ENCODE measurements at places on chromosomes 6 and 20.
A peak's percentile ranks its signal among the peaks of the same experiment; 100 is the strongest.

DNA sequence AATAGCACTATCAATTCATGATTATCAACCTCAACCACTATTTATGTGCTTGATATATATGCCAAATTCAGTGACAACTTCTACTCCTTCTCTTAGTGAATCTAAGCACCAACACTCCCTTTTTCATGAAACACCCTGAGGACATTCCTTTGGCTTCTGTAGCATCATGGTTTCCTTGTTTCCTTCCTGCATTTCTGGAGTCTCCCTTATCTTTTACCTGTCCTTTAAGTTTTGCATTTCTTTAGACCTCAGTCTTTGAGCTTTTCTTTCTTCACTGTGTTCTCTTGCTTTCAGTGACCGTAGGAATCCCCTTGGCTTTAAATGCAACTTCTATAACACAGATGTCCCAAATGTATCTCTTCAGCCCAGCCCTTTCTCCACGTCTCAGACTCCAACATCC is 143.8 kb upstream of the MLIP start:
- DNase-seq, result no peak

GRCh38 chr6:63997221-63997620 is 361.6 kb downstream of the PHF3 start:
- DNase-seq, result no peak

DNA sequence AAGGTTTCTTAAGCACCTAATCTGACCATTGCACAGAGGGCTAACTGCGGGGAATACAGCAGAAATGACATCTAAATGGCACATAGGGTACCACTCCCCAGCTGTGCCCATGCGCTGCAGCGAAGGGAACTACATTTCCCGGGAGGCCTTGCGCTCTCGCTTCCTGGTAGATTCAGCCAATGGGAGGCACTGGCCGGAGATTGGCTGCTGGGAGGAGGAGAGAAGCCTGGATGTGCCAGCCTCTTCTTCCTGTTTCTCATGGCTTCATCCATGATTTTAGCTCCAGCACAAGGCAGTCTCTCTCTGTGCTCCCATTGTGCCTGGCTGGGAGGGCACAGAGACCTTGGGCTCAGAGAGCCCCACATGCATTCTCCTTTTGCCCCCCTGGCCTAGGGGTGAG is 101.7 kb upstream of the FOXA2 start:
- no peak for DNase-seq

- DNase-seq, result no peak
Measured at GRCh38 chr6:157587127-157587926, 206.3 kb downstream of the ZDHHC14 start.

- no peak for DNase-seq
Measured at GRCh38 chr6:38730140-38730862, 15.2 kb downstream of the DNAH8 start.

GRCh38 chr6:105677671-105678475 is 275.0 kb upstream of the PREP start:
- no peak for DNase-seq

DNA sequence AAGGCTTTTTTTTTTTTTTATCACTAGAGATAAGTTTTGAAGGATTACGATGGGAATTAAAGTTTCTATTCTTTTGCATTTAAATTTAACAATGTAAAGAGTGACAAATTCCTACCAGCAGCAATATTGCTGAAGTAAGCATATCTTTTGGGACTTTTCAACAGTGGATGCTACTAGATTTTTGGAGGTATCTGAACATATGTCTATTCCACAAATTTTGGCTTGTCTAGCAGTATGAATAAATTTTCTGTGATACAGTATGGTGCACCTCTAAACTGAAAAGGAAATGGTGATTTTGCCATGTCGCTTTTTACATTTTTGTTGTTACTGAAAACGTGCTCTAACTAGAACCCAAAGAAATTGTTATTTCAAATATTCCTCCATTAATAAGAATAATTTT is 368.3 kb upstream of the MANEA start:
- DNase-seq, result no peak

GRCh38 chr6:27091661-27092315 is 155.7 kb upstream of the PRSS16 start:
- DNase-seq, result peak; percentile 84

DNA sequence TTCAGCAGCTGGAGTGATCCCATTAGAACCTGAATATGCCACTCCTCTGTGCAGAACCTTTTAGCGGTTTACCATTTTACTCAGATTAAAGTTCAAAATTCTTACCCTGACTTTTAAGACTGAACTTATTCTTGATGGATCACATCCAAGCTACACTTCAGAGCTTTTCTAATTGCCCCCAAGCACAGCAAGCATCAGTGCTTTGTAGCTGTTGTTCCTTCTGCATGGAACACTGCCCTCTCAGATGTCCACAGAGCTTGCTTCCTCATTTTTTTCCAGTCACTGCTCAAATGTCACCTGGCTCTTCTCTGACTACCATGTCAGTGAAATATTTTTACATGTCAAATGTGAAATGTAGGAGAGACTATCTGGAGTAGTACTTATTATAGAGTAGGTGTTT is 1.6 kb upstream of the SLC35B3 start:
- no peak for DNase-seq

DNA sequence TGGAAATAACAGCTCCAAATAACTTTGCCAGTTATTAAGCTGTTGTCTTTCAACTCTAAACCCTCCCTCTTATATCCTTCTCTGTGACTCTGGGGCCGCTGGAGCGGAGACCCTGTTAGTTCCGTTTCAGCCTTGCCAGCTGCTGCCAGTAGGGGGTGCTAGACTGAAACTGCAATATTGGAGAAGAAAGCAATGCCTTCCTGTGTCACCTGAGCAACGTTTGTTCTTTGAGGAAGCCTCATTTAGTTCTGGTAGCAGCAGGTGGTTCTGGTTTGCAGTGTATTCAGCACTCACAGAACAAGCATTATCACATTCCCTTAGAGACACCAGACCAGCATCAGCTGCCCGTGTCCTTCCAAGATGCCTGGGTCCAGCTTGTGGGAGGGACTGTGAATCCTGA is 22.9 kb upstream of the JAG1 start:
- DNase-seq, result no peak

GRCh38 chr6:44563397-44563796 is 175.9 kb downstream of the CDC5L start:
- DNase-seq, result no peak

GRCh38 chr6:22081709-22082108 is 215.1 kb downstream of the PRL start:
- DNase-seq, result no peak

All from fibroblast of skin of left biceps (primary cell).